Activated CD8-positive, alpha-beta memory T cell treated with anti-CD3 and anti-CD28 coated beads for 4 hours (primary cell): ENCODE measurements at places on chromosomes 16 and 17.
A peak's percentile ranks its signal among the peaks of the same experiment; 100 is the strongest.

- no peak for DNase-seq
Measured at GRCh38 chr16:56203052-56203451, 11.8 kb downstream of the GNAO1 start.

DNA sequence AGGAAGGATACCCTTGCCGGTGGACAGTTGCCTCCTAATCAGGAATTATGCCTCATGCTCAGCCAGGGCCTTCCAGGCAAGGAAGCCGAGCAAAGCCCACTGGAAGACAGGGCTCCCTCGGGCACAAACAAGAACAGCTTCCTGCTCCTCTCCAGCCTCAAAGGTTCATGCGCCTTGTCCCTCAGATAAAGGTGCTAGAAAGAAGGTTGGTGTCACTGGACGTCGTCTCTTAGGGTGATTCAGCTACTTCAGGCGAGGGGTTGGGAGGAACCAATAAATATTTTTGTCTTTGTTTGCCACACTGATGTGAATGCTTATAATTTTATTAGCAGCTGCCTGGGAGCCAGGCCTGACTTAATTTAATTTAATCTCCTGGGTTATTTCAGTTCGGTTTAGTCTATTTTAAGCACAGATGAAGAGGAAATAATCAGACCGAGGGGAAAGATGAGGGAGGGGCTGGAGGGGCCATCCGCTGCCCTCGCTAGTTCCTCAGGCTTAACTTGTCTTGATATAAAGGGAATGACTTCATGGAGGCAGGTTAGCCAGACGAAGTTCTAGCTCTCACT lies 171.8 kb upstream of the CACNG5 start:
- no peak for DNase-seq

DNA sequence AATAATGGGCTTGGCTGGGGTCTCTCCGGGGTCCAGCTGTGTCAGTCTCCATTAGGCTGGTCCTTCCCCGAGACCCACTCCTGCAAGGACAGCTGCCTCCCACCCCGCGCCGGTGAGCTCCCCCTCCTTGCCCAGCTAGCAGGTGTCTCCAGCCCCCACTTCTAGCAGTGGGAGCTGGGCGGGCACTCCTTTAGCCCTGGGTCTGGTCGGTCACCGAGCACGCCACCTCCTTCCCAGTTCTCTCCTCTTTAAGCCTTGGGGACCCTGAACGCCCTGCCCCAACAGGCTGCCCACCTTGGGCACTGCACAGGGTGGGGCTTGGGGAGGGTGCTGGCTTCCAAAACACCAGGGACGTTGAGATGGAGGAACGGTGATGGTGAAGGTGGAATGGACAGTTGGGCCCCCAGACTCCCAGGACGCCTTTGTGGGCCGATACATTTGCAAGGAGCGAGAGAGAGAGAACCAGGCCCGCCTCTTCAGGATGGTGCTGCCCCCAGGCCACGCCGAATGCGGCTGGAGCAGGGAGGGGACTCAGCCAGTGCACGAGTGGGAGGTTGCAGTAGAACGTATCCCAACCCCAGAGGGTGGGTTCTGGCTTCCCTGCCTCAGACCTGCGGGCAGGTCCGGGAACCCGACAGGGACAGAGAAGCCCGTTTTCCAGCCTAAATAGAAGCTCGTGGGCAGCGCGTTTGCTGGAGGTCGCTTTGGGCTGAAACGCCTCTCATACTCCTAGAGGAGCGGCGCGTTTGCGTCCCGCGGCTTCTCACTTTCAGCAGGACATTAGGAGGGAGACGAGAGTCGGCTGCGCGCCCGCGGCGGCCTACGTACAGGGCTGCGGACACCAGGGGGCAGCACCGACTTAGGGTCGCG lies 10.7 kb downstream of the TBX2 start:
- DNase-seq, result peak; percentile 47

DNA sequence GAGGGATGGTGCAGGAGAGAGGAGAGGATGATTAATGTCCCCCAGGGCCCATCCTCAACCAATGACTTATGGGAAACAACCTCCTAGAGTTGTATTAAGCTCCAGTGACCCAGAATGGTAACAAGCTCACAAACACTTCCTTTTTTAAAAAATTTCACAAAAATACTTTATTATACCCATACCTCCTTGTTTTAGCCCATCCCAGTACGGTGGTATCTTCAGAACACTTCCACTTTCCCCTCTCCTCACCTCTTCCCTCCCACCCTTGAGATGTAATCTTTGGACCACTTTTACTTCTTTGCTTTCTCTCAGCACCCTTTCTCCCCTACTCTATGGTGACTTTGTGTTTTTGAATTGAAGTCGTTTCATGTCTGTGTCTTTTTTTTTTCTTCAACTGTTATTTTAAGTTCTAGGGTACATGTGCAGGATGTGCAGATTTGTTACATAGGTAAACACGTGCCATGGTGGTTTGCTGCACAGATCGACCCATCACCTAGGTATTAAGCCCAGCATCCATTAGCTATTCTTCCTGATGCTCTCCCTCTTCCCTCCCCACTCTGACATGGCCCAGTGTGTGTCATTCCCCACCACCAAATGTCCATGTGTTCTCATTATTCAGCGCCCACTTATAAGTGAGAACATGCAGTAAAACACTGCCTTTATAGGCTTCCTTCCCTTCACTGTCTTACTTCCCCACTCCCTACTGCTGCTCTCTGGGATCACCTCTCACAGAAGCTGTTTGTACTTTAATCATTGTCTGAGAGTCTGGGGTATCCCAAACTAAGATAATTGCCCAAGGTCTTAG lies 124.5 kb downstream of the PRKCB start:
- DNase-seq, result no peak

DNA sequence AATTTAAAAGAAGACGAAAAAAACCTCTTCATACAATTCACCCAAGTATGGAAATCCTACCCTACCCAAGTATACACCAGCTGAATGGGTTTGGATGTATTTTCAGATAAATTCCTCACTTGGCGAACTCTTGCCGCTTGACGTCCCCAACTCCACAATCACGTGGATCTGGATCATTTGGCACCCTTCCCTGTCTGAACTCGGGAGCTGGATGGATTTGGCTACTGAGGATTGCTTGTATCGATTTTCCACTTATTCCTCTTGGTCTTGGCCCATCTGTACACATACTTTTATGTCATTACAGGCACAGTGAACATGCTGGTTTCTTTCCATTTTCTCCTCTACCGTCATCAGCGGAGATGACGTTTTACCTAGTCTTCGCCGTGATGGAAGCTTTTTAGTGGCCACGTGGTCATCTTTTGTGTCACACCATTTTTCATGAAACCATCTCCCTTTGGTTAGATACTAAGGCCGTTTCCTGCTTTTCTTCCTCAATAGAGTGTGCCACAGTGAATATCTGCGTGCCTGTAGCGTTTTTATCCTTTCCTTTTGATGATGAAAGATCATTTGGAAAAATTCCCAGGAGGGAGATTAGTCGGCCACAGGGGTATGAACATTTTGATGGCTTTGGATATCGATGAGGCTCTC lies 47.1 kb downstream of the CMIP start:
- DNase-seq, result no peak

DNA sequence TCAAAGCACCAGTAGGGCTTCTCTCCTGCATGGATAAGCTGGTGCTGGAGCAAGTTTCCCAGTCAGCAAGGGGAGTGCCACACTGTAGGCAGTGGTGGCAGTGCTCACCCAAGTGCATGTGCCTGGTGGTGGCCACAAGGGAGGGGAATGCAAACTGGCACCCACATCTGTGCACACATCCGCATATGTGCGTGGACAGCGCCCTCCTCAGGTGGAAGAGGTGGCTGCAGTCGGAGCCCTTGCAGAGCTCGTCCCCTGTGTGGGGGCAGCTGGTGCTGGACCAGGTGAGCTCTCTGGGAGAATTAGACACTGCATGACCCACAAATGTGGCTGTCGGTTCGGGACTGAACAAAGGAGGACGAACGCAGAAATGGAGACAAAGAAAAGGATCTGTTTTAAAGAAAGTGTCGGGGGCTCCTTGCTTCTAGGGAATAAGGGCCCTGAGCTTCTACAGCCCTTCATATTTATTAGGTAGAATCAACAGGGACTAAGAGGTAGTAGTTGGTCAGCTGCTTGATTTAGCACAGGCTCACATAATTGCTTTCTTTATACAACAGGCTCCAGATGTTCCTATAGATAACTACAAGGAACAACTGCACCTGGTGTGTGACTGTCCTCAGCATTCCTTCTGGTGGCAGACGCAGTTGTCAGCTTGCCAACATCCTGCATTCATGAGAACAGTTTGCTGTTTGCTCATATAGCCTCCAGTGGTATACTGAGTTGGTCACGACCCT lies 5.3 kb upstream of the ZNF689 start:
- no peak for DNase-seq
